ENCODE measurements at places on chromosomes 1 and 21.
A peak's percentile ranks its signal among the peaks of the same experiment; 100 is the strongest.

- no peak for DNase-seq
Measured at GRCh38 chr1:182308826-182309225, 82.8 kb downstream of the GLUL start.

- no peak for DNase-seq
Measured at GRCh38 chr1:184494929-184495328, 108.1 kb downstream of the C1orf21 start.

DNA sequence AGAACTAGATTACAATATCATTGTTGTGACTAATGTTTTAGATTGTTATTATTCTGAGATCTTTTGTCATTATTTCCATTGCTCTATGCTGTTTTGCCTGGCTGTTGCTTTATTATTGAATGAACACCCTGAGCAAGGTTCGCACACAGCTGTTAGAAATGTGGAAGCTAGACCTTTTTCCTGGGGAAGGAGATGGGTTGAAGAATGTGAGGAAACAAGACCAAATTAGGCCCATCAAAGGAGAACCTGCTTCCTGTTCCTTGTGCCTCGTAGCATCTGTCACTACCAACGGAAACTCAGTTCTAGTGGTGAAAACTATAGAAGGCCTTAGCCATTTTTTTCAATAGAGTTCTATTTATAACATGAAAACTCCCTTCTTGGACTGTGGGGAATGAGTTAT, 68.7 kb downstream of the RGL1 start:
- DNase-seq, result no peak

DNA sequence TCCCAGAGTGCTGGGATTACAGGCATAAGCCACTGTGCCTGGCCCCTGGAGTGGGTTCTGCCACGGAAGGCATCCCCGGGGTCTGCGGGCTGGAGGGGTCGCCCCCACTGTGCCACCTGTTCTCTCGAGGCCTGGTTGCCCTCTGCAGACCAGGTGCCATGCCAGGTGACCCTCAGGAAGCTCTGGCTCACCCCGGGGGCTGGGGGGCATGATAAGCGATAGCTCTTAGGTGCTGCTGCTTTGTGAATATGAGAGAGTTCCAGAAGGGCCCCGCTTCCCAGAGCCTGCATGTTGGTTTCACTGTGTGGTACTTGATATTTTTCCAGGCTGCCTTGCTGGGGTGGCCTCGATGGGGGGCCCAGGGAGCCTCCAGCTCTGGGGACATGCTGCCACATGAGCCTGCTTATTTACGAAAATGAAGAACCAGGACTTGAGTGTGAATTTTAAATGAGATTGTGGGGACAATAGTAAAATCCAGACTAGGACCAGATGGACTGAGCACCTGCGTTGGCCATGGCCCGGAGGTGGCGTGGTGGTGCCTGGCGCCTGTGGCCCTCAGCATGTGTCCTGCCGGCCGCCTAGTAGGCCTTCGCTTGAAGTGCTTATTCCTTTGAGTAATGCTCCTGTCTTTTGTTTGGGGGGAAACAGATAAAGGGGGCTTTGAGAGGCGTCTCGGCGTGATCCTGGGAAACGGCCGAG, 7.3 kb downstream of the SKI start:
- DNase-seq, result no peak

GRCh38 chr1:6831366-6831765, 46.1 kb downstream of the CAMTA1 start:
- DNase-seq, result no peak

DNA sequence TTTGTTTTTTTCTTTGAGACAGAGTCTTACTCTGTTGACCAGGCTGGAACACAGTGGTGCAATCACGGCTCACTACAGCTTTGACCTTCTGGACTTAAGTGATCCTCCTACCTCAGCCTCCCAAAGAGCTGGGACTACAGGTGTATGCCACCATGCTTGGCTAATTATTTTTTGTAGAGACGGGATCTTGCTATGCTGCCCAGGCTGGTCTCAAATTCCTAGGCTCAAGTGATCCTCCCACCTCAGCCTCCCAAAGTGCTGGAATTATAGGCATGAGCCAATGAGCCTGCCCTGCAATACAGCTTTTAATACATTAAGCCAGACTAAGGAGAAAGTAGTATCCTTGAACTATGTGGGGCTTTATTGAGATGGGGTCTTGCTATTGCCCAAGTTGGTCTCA, 16.6 kb upstream of the EXOSC10 start:
- DNase-seq, result no peak

DNA sequence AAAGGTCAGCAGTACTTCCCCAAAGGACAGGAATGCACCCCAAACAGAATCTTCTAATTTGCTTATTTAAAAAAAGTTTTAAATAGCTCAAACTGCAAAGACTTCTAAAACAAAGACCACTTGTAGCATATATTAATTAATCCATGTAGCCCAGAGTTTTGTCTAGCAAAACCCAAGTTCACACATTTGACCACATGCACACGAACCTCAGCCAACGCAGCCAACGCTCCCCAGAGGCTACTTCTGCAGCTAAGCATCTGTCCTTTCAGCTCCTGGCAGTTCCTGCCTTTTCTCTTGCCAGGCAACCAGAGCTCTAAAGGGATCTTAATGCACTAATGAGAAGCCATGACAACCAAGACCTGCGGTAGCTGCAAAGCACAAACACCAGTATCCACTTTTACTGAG, 89.6 kb downstream of the RERE start:
- DNase-seq, result no peak

GRCh38 chr1:64398936-64399335, 71.0 kb upstream of the CACHD1 start:
- no peak for DNase-seq

DNA sequence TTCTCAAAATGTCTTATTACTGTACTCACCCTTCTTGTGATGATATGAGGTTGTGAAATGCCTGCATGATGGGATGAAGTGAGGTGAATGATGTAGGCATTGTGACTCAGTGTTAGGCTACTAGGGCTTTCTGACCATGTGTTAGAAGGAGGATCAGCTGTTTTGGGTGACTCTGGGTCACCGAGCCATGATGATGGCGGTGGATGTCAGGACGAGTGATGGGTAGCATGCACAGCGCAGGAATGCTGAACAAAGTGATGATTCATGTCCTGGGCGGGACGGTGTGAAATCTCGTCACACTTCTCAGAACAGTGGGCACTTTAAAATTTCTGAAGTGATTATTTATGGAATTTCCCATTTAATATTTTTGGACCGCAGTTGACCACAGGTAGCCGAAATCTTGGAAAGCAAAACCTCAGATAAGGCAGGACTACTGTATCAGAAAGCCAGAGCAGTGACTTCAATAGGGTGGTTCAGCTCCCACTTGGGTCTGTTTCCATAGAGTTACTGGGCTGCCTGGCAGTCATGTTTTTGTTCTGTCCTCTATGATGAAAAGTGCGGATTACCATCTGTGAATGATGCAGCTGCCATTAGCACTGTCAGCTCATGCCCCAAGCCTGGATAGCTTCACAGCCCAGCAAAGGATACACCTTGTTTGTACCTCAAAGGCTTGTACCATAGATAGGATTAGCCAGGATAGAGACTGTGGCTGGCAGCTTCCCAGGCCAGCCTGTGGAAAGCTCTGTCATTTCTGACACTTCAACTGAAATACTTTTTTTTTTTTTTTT, 26.6 kb downstream of the IL6R start:
- no peak for DNase-seq

DNA sequence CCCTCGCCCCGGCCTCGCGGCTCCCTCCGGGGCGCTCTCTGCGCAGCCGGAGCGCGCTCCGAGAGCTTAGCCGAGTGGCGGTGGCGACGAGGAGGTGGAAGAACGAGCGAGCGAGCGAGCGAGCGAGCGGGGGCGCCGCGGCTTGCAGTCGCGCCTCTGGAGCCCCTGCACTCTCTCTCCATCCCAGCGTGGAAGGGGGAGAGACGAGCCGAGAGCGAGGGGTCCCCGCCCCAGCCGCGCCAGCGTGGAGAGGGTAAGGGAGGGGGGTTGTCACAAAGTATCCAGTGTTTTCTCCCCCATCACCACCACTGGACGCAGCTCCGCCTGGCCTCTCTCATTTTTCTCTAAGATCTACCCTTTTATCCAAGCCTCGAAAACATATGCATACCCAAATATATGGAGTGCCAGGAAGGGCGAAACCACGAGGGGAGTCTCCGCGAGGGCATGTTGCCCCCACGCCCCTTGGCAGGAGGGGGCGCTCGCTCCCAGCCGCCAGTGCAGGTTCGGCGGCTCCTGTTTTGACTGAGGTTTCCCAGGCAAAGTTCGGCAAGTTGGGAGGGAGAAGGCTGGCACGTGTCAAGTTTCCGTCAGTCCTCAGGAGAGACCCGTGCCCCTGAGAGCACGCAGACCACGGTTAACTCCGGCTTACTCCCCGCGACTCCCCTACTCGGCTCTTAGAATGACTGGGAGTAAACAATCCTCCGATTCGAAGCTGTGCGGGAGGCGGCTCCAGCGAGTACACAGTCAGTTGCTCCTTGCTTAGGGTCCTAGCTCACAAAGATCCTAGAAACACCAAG, 569 bp upstream of the DAB1 start:
- DNase-seq, result no peak

GRCh38 chr1:65952696-65953095, 160.0 kb downstream of the PDE4B start:
- no peak for DNase-seq

DNA sequence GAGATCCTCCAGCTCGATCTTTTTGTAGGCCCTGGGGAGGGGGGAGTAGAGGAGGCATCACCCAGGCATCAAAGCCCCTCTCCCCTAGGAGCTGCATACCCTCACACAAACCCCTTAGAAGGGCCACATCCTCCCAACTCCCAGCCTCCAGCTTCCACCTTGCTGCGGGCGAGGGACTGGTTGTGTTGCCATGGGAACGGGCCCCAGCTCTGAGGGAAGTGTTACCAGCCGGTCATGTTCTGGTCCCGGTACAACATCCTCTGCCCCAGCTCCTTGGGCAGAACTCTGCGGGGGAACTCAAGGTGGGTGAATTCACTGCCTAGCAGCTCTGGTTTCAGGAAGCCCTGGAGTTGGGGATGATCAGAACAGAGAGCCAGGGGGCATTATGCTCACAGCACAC, 4.1 kb downstream of the PPM1J start:
- DNase-seq, result no peak

- DNase-seq, result peak; percentile 32
Measured at GRCh38 chr1:237851210-237851845, 39.4 kb downstream of the ZP4 start.
